ENCODE measurements at places on chromosomes 12 and 14.

GRCh38 chr12:122094735-122095631 is 16.4 kb downstream of the MLXIP start:
- no peak for DNase-seq

DNA sequence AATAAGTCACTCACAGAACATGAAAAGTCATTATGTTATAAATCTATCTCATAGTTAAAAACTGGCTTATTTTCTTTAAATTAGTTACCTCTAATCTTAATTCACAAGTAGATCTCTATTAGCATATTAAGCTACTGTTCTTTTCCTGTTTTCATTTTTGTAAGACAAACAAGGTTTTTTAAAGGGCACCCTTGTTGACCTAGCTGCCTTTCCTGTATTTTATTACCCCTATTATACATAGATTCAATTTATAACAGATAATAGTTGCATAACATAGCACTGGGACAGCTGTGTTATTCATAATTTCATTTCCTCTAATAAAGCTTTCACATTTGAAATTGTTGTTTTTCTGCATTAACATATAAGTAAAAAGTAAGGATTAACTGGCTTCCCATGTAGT is 1500.7 kb upstream of the FLRT2 start:
- DNase-seq: no peak

DNA sequence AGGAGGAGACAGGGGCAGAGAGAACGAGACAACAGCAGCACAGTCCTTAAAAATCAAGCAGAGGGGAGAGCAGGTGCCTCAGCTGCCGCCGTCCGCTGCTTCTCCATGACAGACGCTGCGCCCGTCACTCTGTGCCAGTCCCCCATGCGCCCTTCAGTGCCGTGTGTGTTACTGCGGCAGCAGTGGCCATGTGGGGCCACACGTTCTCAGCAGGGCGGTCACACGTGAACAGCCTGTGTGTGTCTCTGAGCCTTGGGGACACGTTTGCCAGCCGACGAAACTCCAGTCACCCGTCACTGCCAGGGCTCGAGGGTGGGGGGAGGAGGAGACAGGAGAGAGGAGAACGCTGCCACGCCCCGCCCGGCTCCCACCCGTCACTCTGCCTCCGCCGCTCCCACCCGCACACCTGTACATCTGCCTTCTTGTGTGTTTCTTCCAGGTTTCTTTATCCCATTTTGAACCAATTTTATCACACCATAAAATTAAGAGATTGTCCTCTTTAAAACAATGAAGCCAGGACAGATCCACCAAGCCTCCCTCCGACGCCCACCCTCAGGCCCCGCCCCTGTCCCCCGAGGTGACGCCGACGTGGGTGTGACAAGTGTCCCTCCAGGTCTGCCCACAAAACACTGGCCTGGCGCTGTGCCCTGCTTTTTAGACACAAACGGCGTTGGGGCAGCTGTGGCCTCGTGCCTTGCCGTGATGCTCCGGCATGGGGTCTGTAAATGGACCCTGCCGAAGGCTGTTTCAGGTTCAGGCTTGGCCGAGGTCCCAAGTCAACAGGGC is 58.2 kb downstream of the GALNT9 start:
- no peak for DNase-seq

DNA sequence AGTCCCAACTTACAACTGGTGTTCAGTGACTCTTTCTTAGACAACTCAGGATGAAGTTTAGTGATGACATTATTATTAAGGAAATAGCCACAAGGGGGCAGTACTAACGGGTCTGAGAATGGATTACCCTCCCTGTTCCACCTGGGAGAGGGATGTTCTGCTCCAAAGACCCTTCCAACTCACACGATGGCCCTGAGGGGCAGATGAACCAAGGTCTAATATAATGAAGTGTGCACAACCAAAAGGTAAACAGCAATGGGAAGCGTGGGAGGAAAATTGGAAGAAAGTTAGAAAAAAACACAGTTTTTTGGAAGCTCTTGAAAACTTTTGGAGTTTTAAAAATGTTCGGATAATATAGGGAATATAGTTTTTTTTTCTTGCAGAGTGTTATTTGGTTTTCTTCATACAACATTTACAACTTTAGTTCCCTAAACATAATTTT is 24.0 kb downstream of the FGF6 start:
- no peak for DNase-seq

DNA sequence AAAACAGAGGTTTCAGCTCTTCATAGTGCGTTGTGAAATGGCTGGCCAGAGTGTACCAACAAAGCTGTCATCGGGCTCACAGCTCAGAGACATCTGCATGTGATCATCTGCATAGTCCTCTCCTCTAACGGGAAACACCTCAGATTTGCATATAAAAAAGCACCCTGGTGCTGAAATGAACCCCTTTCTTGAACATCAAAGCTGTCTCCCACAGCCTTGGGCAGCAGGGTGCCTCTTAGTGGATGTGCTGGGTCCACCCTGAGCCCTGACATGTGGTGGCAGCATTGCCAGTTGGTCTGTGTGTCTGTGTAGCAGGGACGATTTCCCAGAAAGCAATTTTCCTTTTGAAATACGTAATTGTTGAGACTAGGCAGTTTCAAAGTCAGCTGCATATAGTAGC is 14.3 kb upstream of the PAPLN start:
- DNase-seq: no peak

- no peak for DNase-seq
These were observed 739 bp downstream of the JPH4 start for GRCh38 chr14:23577710-23578392.
